Lung (tissue), 17 donors: ENCODE measurements at places on chromosomes 3 and 15. TPM values are rescaled to one million over a fixed set of nuclear protein-coding genes. Genes with fewer than 3 reads are reported as not detected.

The SPINK8 gene
- total RNA-seq = not detected

The RAP2B gene
- 23.8 TPM for total RNA-seq

The CYP8B1 gene
- 0.09 TPM for total RNA-seq

The SCAANT1 gene
- total RNA-seq = not detected

The ITPKA gene
- total RNA-seq = 1.9 TPM

The CLDN16 gene
- total RNA-seq = 0.26 TPM

The IL17RB gene
- total RNA-seq = 0.88 TPM
